Pancreas (tissue), 10 donors: ENCODE measurements at places on chromosomes 4 and X.

- DNase-seq: no peak
These were observed 21.2 kb upstream of the LCORL start for GRCh38 chr4:18042754-18043153.

DNA sequence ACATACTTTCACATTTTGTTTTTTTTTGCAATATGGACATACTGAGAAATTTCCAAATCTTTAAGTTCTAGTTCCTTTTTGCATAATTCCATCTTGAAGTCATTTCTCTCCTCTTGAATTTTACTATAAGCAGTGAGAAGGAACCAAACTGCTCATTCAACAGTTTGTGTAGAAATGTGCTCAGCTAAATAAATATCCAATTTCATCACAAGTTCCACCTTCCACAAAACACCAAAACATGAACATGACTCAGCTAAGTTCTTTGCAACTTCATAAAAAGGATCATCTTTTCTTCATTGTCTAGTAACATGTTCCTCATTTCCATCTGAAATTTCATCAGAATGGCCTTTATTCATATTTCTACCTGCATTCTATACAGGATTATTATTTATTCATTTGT is 77.3 kb upstream of the FGF13 start:
- DNase-seq: no peak

DNA sequence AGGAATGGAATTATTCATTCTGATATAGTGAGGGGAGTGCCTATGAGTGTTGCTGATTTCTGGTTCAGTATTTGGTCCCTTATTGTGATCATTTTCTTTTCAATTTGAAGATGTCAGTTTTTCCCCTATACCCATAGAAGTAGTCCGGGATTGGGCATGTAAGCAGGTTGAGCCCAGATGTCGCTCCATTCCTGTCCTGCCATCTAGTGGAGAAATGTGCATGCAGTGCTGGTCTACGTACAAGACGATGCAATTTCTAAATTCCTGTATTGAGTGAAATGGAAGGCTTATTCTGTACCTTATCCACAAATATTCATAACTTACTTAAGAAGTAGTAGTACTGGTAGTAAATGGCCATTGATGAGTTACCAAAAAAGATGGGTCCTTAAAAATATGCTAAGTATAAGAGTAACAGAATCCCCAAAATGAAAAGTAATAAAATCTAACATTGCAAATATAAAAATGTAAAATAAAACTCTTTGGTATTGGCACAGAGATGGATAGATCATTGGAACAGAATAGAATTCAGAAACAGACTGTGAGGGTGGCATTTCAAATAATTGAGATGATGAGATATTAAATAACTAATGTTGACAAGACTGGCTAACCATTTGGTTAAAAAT is 60.9 kb downstream of the UGT8 start:
- DNase-seq: peak; percentile 20

- DNase-seq: no peak
These were observed 6.7 kb upstream of the MSX1 start for GRCh38 chr4:4852591-4853362.

- DNase-seq: no peak
These were observed 38.4 kb upstream of the ARHGEF6 start for GRCh38 chrX:136819031-136819703.

- DNase-seq: no peak
These were observed 52.4 kb upstream of the APELA start for GRCh38 chr4:164824581-164824980.

DNA sequence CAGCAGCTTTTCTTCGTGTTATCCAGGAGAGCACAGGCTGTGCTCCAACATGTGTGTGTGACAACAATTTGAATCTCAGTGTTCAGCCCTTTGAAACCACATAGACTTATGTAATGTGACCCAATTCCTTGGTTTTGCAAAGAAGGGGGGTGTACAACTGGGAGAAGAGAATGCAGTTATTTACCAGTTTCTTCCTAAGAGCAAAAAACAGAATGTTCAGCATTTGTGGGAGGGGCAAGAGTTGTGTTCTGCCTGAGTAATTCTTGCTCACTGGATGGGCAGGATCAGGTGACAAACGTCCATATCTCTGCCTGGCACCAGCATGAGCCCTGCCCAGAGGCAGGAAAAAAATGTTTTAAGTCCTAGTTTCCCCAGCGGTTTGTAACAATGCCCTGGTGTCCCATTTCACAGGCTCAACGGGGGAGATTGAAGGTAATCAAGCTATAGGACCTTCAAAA is 72.0 kb downstream of the PRPS1 start:
- DNase-seq: no peak

- DNase-seq: no peak
These were observed 415.2 kb upstream of the NR3C2 start for GRCh38 chr4:148857239-148857972.

DNA sequence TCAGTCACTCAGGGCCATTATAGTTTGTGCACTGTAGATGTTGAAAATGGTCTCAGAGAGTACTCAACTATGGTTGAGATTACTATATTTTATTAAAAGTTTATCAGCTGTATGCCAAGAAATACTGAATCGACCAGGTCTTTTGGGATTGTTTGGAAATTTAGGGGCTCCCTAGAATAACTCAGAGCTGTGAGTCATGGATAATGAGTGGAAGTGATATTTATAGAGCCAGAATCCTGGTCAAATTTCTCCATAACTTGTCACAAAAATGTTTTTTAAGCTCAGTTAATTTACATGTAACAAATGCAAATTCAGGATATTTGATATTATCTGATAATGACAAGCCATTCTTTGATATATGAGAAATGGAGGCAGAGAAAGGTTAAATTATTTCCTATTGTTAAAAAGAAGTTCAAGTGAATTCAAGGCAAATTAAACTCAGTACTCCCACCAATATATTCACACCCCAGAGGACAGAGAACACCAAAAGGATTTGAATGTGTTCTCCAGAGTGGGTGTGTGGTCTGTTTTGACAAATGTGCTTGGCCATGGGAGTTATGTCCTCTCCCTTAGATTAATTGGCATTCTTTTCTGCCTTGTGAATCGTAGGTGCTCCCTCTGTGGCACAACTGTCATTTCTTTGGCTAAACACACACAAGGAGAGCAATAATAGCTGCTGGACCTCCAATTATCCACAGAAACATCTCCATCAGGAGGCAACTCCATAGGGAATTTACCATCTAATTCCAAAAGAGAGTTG is 37.7 kb downstream of the ARHGAP24 start:
- no peak for DNase-seq

DNA sequence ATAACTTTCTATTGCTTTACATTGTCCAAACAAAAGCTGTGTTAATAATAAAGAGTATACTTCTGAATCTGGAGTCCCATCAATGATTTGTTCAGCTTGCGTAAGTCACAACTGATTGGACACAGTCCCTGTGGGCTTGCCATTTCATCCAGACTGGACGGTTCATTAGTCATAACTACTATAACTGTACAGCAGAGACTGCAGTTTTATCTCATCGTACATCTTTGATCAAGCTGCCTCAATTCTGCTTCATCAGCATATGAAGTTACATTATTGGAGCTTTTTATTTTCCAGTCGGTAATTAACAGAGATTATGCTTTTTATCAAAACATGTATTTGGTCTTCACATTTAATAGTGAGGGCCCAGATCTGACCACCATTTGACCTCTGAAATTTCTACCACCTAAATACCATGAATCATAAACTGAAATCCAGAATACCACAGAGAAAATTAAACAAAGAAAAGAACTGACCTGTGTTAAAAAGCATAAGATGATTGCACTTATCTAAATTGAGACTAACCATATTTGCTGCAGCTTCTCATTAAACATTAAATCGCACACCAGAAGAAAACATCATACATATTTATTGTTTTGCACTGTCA is 12.5 kb upstream of the MAB21L2 start:
- DNase-seq: no peak

DNA sequence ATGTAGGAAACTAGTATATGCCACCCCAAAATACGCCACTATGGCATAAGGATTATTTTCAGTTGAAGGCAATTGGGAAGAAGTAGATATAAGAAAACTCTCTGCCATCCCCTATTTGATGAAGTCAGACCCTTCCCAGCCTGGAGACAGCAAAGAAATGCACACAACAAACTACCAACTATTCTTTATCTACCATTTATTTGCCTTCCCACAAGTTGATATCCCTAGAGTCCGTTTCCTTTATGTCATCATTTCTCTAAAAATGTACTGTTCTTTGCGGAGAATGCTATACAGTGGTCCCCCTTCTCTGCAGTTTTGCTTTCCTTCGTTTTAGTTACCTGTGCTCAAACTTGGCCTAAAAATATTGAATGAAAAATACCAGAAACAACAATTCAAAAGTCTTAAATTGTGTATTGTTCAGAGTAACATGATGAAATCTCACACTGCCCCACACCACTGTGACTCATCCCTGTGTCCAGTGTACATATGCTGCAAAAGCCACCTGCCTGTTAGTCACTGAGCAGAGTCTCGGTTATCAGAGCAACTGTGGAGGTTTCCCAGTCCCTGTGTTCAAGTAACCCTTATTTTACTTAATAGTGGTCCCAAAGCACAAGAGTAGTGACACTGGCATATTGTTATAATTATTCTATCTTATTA is 152.3 kb downstream of the WDFY3 start:
- DNase-seq: peak; percentile 27

DNA sequence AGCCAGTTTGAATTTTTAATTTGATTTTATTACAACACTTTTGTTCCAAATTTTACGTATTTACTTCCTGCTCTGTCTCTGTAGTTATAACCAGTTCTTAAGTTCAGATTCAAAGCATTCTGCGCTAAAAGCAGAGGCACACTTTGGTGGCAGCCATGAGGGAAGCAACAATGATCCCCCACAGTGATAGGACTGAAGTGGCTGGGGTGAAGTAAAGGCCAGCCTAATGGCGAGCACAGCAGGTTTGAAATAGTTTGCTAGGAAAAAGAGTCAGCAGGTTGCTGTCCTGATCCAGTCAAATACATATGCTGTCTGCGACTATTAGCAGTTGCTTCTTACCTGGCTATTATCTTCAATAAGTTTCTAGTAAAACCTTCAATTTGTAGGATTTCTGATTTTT is 176.3 kb downstream of the RPA4 start:
- no peak for DNase-seq

- no peak for DNase-seq
These were observed 56.2 kb upstream of the GPRIN3 start for GRCh38 chr4:89363786-89364185.

GRCh38 chrX:77085372-77085771 is 361.8 kb upstream of the FGF16 start:
- DNase-seq: no peak

GRCh38 chr4:74161666-74162450 is 3.9 kb downstream of the MTHFD2L start:
- no peak for DNase-seq

DNA sequence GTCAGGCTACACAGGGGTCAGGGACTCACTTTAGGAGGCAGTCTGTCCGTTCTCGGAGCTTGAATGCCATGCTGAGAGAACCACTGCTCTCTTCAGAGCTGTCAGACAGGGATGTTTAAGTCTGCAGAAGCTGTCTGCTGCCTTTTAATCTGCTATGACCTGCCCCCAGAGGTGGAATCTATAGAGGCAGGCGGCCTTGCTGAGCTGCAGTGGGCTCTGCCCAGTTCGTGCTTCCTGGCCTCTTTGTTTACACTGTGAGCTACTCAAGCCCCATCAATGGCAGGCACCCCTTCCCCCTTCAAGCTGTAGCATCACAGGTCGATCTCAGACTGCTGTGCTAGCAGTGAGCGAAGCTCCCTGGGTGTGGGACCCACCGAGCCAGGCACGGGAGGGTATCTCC is 31.5 kb upstream of the UNC5C start:
- DNase-seq: no peak

DNA sequence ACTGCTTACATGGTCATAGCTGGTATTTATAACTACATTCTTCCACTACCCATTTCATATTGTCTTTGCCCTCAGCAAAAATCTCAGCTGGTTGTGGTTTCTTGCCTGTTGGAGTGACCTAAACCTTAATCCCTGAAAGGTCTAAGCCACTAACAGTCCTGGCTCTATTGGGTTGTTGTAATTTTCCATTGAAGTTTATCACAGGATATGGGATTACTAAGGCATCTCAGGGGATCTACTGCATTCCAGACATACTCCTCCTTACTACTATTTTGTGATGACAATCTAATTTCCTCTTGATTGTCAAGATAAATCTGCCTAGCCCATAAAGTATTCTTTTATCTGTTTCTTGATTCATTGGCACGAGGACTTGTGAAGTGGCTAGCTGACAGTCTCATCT is 6.2 kb upstream of the OSTC start:
- no peak for DNase-seq

DNA sequence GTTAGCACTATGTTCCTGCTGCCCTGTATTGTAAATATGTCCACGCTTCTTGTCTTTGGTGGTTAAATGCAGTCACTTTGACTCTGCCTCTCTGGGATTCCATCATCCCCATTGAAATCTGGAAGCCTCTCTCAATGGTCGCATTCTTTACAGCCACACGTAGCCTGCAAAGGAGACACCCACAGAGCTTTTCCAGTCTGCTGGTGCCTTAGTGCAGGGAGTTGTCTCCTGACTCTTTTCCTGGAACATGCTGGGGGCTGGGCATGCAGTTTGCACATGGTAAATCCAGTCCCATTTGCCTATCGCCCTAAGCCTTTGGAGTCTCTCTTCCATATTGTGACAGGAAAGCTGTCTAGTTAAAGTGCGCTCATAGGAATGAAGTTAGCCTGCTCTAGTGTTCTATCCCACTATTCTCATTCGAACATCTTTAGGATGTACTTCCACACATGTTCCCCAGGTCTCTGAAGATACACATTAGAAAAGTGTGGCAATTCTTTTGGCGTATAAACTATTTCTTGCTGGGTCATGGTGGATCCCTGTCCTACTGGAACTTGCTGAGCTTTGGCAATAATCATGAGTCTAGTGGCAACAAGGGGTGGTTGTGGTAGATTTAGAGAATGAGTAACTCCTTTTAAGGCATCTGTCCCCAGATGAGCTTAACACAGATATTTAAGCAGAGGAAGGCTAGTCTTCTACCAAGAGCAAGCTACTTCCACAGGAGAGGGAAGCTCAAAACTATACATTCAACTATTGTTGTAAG is 33.7 kb downstream of the COQ2 start:
- no peak for DNase-seq
